ENCODE measurements at places on chromosomes 2 and 18.

- no peak for DNase-seq
Measured at GRCh38 chr2:106703161-106703560, 182.8 kb downstream of the ST6GAL2 start.

DNA sequence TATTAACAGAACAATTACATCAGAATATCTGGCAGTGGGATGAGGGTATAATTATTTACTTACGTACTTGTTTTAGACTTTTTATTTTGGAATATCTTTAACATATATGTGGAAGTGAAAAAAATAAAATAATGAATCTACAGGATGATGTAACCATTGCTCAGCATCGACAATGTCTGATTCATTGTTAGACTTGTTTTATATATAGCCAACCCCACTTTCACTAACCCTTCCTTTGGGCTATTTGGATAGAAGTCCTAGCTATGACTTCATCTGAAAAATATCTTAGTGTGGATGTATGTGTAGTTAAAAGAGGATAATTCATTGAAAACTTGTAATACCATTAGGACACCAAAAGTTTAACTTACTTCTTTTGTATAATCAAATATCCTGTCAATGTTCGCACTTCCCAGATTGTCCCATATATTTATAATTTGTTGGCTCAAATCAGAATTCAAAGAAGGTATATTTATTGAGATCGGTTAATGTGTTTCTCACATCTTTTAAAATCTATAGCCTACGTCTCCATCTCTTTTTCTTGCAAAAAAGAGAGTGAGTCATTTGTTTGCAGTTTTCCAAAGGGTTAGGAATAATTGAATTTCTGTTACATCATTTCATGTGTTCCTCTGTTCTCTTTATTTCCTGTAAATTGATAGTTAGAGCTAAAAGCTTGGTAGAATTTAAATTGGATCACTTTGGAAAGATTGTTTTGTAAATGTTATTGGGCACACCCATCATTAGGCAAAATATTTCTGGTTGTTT, 506.1 kb upstream of the FAM98A start:
- peak; percentile 54 for DNase-seq

DNA sequence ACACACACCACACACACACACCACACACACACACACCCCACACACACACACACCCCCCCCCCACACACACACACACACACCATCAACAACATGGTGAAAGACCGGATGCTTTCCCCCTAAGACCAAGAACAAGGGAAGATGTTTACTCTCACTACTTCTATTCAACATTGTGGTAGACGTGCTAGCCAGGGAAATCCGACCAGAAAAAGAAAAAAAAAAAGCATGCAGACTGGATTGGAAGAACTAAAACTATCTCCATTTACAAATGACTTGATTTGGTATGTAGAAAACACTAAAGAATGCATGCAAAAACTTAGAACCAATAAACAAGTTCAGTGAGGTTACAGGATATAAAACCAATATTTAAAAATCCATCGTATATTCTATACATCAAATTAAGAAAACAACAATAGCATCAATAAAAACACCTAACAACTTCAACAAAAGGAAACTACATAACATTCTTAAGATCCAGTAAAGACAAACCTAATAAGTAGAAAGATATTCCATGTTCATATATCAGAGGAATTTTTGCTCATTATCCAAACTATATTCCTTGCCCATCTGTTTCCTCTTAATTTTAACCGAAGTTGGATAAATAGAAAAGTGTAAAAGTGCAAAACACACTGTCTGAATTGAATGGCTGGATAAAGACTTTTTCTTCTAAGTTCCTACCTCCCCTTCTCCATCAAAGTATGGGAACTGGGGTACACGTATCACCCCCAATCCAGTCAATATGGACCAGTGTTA, 51.5 kb upstream of the RNU4ATAC start:
- DNase-seq: no peak

GRCh38 chr18:73976433-73976832, 171.2 kb downstream of the FBXO15 start:
- no peak for DNase-seq

DNA sequence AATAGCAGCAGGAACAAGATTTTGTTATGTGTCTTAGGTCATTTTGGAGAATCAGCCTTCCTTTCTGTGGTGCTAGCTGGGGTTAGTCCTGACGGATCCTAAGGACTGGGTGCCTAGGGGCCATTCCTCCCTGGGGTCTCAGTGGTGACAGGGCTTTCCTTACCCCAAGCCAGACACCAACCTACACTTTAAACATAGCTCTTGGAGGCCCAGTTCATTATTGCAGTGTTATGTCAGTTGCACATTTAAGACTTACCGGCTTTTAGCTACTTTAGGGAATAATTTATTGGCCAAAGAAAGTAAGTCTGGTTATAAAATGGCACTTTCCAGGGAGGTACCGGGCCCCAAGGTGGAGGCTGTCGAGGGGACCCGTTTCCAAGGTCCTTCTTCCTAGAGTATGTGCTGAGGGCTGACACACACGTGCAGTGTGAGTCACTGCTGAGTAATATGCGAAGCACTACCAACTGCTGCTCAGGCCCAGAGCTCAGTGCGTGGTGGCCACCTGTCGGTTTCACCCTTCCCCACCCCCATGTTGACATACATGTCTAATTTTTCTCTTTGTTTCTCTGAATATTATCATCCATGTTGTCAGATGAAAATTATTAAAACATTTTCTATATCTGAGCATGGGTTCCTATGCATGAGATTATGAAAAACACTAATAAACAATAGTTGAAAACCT, 37.0 kb upstream of the GRHL1 start:
- DNase-seq: peak; percentile 45

GRCh38 chr2:65436169-65436823, 3.9 kb upstream of the SPRED2 start:
- DNase-seq: peak; percentile 84

GRCh38 chr2:188551671-188552070, 260.0 kb downstream of the GULP1 start:
- no peak for DNase-seq

DNA sequence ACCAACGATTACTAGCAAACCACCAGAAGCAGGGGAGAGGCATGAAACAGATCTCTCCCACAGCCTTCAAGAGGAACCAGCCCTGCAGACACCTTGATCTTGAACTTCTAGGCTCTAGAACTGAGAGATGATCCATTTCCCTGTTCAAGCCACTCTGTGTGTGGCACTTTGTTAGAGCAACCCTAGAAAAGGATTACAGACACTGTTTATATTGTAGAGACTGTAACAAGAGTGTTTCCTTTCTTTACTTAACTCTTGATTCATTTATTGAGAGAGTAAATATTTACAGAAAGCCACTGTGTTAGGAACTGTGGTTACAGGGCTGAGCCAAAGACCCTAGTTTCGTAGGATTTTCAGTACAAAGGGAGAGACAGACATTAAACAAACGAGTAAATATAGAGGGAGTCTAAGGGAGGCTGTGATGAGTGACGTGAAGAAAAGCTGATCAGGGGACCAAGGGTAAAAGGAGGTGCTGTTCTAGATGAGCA, 10.9 kb downstream of the CCDC68 start:
- DNase-seq: no peak

- no peak for DNase-seq
Measured at GRCh38 chr18:41558715-41559114, 396.3 kb upstream of the PIK3C3 start.

GRCh38 chr2:84830095-84830494, 50.8 kb downstream of the TRABD2A start:
- DNase-seq: no peak

GRCh38 chr2:10985260-10985659, 73.5 kb downstream of the KCNF1 start:
- DNase-seq: no peak

GRCh38 chr2:157441072-157441454, 2.8 kb downstream of the CYTIP start:
- no peak for DNase-seq

- DNase-seq: no peak
Measured at GRCh38 chr2:111897924-111898702, at the start of gene MERTK. Gene MERTK, plus strand, starts transcription at chr2:111898607. Its CDS starts 129 bp downstream, at chr2:111898736.

DNA sequence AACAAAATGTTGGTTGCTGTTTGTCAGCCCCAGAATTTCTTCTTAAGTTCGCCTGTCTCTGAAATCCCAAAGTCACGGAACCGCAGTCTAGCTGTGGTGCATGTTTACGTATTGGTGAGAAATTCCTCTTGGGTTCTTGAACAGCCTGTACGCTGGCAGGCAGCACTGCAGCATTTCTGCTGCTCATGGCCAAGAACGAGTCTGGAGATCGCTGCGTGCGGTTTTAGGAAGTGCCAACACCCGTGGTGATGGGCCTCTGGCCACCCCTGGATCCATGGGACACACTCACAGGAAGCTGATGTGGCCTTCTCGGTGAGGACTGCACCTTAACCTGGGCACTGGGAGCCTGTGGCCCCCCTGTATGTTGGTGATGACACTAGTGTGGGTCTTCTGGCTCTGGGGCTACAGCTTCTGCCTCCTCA, 23.7 kb downstream of the ASB1 start:
- DNase-seq: no peak

GRCh38 chr2:114032705-114033104, 142.8 kb downstream of the ACTR3 start:
- no peak for DNase-seq

- no peak for DNase-seq
Measured at GRCh38 chr2:101823859-101824258, 126.4 kb downstream of the MAP4K4 start.

DNA sequence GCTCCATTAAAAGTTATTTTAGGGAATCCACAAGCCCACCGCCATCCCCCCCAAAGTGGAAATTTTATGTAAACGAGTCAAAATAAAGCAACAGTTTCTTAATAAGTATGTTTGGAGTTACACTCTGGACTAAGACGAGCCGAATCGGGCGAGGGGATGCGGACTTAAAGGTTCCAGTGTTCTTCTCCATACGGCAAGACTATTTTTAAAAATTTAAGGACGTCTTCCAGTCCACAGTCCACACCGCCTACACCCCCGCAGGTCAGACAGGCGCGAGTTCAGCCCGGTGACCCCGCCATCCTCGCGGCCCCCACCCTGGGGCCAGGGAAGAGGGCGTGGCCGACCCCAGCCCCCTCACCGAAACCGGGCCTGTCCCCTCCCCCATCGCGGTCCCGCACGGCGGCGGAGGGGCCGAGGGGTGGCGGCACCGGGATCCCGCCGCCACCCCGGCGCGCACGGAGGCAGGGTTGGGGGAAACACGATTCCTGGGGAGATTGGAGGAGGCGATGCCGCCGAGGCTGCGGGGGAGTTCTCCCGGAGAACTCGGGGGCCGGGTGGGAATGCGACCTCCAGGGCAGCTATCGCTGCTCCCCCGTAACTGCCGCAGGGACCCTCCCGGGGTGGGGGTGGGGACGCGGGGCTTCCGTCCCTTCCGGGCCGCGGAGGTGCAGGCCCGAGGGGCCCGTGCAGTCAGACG, 24.5 kb upstream of the SMAD7 start:
- no peak for DNase-seq

DNA sequence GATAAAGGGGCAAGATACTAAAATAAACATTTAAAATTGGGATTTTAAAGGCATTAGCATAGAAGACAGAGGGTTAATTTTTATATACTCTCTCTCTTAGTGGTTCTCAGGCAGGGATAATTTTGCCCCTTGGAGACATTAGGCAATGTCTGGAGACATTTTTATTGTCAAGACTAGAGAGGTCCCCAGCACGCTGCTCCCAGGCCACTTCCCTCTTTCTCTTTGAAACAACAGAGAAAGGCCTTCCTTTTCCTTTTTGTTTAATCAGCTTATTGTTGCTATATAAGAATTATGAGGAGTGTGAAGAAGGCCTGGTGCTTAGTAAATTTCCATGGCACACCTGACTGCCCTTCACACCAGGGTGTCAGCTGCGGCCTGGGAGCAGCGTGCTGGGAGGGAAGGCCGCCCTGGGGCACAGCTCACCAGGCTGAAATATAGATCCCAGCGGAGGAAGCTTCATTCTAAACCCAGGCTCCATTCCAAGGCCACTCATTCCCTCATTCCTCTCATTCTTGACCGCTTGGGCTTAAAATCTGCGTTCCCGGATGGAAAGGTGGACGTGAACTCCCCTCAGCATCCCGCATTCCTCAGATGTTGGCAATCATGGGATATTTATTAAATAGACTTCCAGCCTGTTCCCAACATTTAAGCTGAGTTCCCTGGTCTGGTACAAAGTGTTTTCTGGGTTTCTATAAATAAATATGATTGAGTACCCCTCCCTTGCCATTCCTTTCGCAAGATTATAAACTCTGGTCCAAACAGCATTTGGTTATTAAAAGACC, 22.5 kb downstream of the SLC14A2 start:
- DNase-seq: no peak

- no peak for DNase-seq
Measured at GRCh38 chr2:171847627-171848026, 46.4 kb downstream of the SLC25A12 start.

- peak; percentile 40 for DNase-seq
Measured at GRCh38 chr2:220224691-220225543, 597.5 kb downstream of the SLC4A3 start.

GRCh38 chr18:52950155-52950554, 610.2 kb downstream of the DCC start:
- DNase-seq: no peak

DNA sequence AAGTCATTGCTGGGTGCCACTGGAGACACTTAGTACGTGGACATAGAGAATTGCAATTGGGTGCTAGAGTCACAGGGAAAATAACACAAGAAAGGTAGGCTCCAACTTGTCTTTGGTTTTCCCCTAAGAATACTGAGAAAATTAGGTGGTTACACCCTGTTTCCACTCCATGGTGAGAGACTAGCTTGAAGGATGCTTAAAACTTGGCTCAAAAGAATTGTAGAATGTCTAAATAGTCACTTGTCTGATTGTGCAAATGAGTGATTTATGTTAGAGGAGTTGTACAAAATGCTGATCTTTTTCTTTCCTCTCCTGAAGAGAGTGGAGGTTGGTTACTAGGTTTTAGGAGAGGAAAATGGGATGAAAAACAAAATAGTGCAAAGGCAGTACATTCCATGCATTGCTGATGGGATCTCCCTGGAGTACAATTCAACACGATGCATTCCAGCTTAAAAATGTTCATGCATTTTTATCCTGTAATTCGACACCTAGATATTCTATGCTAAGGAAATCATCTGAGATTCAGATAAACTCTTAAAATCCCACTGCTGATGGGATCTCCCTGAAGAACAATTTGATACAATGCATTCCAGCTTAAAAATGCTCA, 2.2 kb upstream of the SERPINB12 start:
- no peak for DNase-seq

DNA sequence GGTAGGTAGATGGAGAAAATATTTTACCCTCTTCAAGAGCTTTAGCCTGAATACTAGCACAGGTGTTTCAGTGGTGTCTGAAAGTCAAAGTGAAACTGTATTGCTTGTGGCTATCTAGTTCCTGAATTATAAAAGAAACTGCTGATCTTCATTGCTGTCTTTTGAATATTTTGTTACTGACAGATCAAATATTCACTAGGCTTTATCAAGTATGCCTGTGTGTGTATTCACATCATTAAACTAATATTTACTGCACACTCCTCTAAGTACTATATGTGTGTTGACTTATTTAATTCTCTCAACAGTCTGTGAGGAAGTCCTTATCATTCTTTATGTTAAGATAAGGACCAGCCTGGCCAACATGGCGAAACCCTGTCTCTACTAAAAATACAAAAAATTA, 139.6 kb downstream of the SOCS6 start:
- DNase-seq: no peak

All from keratinocyte (primary cell).